Fibroblast of villous mesenchyme (primary cell): ENCODE measurements at places on chromosomes 1 and 21. TPM values are rescaled to one million over a fixed set of nuclear protein-coding genes. Genes with fewer than 3 reads are reported as not detected.

FAAH gene
- 0.64 and 0.86 TPM in 2 replicates for total RNA-seq

AGTRAP gene
- total RNA-seq: 38.9 and 41.9 TPM in 2 replicates

RHOU gene
- total RNA-seq: 2.2 and 2.9 TPM in 2 replicates

DNA sequence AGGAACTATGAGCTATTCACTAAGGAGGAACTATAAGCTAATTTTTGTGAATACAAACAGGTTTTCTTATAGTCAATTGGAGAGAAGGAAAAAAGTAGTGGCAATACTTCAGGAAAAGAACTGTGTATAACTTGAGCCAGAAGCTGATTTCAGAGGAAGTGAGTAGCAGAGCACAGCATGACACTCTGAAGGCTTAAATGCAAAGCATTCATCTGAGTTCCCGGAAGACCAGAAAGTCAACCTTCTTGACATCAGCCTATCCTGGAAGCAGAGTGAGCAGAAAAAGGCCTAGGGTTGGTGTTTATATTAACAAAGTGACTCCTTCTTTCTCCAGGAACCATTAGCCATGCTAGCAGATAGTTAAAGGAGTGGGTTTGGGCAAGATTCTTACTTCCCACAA is 545.2 kb downstream of the MRPL39 start:
- no peak for DNase-seq

GRCh38 chr1:21232044-21232443 is 55.3 kb upstream of the EIF4G3 start:
- DNase-seq: peak; percentile 74

DNA sequence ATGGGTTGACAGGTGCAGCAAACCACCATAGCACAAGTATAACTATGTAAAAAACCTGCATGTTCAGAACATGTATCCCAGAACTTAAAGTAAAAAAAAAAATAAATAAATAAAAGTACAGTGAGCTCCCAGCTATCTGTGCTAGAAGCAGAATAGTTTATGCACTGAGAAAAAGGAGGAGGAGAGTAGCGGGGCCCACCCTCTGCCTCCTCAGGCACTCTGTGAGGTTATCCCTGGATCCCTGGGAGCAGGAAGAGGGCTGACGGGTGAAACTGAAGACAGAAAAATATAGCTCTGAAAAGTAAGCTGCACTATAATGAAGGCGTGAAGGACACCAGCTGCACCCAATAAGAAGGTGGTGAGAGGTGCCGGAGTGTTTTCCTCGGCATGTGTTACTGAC is 117.2 kb downstream of the SIPA1L2 start:
- no peak for DNase-seq

GRCh38 chr1:200153277-200154055 is 126.0 kb downstream of the NR5A2 start:
- DNase-seq: no peak

- DNase-seq: no peak
Measured at GRCh38 chr1:166384948-166385347, 218.1 kb upstream of the FAM78B start.

GRCh38 chr1:25821630-25822091 is 1.9 kb downstream of the MTFR1L start:
- DNase-seq: no peak

DNA sequence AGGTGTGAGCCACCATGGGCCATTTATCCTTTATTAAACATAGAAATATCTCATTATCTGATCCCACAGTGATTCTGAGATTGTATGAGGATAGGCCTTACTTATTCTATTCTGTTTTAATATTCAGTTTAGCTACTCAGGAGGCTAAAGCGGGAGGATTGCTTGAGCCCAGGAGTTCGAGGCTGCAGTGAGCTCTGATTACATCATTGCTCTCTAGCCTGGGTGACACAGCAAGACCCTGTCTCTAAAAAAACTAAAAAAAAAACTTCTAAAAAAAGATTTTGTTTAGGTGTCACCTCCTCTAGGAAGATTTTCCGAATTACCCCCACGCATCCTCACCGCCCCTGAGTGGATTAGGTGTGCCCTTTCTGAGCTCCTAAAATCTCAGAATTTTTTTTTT is 14.3 kb upstream of the HNRNPU start:
- no peak for DNase-seq
